Amniotic stem cell (primary cell): ENCODE measurements at places on chromosomes 2 and 18.

- DNase-seq = no peak
Observed at GRCh38 chr2:1458432-1458831, 45.2 kb downstream of the TPO start.

- DNase-seq = no peak
Observed at GRCh38 chr18:70160073-70160678, 45.3 kb downstream of the RTTN start.

DNA sequence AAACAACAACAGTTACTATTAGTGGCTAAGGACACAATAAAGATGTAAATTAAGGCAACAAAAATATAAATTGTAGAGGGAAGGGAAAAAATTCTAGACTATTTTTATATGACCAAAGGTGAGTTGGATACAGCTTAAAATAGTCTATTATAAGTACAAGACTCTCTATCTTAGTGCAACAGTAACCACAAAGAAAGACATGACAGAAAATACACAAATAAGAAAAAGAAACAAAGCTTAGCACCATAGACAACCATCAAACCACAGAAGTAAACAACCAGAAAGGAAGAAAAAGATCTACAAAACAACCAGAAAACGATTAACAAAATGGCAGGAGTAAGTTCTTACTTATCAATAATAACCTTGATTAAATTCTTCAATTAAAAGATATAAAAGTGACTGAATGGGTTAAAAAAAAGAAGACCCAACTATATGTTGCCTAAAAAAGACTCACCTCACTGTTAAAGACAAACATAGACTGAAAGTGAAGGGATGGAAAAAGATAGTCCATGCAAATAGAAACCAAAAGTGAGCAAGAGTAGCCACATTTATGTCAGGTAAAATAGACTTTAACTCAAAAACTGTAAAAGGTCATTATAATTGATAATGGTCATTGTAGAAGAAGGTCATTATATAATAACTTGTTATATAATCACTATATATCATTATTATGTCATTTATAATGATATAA is 62.5 kb downstream of the USP40 start:
- no peak for DNase-seq

DNA sequence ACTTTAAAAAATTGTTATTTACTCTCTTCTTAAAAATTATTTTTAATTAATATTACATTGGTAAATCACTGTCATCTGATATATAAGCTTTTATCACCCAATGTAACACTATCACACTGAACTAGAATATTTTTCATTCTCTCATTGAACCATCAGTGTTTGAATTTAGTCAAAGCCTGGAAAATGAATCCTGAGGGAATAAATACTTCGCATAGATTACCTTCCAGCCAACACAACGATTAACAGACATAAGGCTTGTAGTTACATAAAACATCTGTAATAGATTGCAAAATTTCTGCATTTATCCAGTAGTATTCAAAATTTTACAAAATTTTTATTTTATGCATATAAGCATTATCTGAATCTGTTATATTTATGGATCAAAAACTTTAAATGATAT is 314.9 kb downstream of the ERBB4 start:
- DNase-seq = no peak

DNA sequence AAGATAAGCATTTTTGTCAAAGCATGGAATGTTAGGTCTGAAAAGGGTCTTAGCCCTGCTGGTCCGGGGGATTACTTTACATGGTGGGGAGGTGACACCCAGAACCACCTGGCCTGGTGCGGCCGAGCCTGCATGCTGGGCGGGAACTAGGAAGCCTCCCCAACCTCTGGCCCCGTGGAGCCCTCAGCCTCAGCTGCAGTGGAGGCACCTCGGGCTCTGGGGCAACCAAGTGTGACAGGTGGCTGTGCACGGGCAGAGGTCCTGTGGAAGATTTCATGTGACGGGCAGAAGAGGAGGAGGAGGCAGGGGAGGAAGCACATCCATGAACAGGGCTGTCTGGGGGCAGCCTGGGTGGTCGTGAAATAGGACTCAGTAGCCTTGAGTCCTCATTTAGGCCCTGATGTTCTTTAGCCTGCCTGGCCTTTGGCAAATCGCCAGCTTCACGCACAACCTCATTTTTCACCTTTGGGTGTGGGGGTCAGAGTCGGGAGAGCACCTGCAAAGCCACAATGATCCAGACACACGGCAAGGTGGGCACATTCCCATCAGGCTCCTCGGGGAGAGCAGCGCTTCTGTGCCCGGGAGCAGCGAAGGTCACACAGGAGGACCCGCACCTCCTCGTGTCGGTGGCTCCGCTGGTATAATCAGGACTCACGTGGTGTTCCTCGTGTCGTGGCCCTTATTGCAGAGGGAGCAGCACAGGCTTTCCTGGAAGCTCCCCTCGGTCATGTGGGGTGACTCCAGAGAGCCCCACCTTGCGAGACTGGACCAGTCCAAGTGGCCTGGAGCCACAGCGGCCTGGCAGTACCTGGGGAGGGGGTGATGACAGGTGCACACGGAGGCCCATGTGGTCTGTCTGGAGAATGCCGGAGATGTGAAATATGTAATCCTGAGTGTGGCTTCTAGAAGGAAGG is 13.9 kb downstream of the CNDP2 start:
- no peak for DNase-seq

- no peak for DNase-seq
Observed at GRCh38 chr2:70161069-70161534, 29.7 kb downstream of the C2orf42 start.

DNA sequence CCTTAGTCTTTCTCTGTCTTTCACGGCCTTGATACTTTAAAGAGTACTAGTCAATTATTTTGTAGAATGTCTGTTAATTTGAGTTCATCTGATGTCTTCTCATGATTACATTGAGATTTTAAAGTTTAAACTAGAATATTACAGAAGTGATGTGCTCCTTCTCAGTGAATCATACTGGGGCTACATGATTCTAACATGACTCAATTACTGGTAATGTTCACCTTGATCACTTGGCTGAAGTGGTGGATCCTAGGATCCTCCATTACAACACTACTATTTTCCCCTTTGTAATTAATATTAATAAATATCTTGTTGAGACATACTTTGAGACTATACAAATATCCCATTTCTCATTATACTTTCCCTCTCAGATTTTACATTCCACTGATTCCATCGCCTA is 148.5 kb downstream of the CAMKMT start:
- DNase-seq = no peak

DNA sequence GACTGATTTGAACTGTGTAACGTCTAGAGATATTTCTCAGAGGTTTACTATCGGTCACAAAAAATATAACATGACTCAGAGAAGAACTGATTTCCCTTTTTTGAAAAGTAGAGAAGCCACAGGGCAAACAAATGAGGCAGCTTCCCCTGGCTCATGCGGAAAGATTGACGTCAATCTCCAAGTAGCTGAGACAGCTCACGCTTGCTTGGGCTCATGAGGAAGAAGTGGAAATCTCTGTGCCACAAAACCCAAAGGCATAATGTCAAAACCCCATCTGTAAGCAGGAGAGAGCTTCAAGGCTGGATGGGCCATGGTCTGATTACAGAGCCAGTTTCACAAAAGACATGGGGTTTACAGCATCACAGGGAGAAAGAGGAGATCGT is 188.1 kb downstream of the ARL4C start:
- DNase-seq = no peak

- DNase-seq = no peak
Observed at GRCh38 chr2:235988271-235989015, 179.7 kb downstream of the GBX2 start.

DNA sequence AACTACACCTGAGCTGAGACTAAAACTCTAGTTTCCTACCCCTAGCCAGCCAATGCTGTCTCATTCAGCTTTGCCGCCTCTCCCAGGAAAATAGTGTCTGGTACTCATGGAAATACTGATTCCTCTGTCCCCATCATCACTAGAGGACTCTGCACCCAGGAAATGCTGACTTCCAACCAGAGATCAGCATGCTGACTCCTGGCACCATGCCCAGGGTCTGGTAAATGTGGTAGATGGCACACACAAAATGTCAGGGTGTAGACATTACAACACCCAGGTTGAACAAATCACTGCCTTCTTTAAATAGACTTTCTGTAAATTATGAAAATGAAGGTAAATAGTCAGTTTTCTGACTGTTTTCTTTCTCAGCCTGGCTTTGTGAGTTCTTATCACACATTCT is 307.3 kb upstream of the CHAC2 start:
- peak; percentile 7 for DNase-seq

GRCh38 chr2:196338440-196338839 is 167.1 kb upstream of the STK17B start:
- DNase-seq = no peak

- no peak for DNase-seq
Observed at GRCh38 chr18:72849671-72850070, 18.1 kb downstream of the NETO1 start.

DNA sequence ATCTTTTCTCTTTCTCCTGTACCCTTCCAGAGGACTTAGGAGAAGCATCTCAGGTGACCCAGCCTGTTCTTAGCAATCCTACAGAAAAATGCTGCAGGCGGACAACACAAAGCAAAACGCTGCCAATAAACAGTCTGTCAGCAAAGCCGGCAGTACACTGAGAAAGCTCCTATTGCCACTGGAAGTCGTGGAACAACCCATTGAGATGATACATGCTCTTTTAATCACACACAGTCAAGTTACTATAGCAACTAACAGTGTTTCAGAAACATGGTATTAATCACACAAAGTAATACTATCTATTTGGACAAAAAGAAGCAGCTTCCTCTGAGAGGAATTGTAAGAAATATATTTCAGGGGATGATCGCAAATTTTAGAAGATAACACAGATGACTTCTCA is 10.5 kb downstream of the CTLA4 start:
- no peak for DNase-seq

GRCh38 chr2:240851078-240851991 is 17.3 kb upstream of the AGXT start:
- DNase-seq = peak; percentile 51

DNA sequence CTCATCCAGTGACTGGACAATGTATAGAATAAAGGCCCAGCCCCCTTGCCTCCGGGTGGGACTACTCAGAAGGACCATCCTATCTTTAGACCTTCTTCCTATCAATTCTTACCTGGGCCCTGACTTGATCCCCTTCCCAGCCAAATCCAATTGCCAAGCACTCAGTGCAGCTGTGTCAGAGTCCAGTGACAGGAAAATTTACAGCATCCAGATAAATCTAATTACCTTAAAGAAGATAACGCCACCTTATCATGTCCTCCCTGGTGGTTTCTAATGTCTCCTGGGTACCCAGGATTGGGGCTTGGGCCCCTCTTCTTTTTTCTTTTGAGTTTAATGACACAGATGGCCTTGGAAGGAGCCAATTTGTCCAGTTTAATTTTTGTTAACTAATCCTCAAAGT is 19.3 kb downstream of the LHCGR start:
- DNase-seq = no peak

DNA sequence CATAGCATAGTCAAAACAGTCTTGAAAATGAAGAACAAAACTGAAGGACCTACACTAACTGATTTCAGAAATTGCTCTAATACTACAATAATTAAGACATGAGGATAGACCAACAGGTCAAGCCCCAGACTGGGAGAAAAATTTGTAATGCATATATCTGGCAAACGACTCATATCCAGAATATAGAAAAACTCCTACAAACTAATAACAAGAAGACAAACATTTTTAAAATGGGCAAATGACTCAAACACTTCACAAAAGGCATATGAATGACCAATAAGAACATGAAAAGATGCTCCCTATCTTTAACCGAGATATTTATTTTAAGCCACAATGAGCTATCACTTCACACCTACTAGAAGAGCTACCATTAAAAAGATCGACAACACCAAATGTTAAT is 14.2 kb downstream of the TGFBRAP1 start:
- DNase-seq = no peak
